ENCODE measurements at places on chromosomes 1 and 21.
A peak's percentile ranks its signal among the peaks of the same experiment; 100 is the strongest.

GRCh38 chr1:41670217-41670957, 185.9 kb upstream of the EDN2 start:
- no peak for DNase-seq

GRCh38 chr1:180211860-180212229, 18.2 kb upstream of the LHX4 start:
- no peak for DNase-seq

DNA sequence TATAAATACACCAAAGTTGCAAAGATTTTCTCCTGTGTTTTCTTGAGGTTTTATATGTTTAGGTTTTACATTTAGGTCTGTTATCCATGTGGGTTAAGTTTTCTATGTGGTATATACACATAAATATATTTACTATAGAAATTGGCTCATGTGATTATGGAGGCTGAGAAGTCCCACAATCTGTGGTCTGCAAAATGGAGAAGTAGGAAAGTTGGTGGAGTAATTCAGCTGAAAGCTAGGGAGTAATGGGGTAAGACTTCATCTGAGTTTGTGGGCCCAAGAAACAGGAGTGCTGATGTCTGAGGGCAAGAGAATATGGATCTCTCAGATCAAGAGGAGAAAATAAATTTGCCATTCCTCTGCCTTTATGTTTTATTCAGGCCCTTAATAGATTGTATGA, 146.0 kb downstream of the GPATCH2 start:
- no peak for DNase-seq

GRCh38 chr1:183023146-183023600, at the start of gene LAMC1:
TSS of gene LAMC1 (plus strand) at chr1:183023420. CDS start at chr1:183023717, 297 bp downstream.
- peak; percentile 1 for DNase-seq

- no peak for DNase-seq
Measured at GRCh38 chr1:39435597-39435996, 55.8 kb upstream of the BMP8A start.

DNA sequence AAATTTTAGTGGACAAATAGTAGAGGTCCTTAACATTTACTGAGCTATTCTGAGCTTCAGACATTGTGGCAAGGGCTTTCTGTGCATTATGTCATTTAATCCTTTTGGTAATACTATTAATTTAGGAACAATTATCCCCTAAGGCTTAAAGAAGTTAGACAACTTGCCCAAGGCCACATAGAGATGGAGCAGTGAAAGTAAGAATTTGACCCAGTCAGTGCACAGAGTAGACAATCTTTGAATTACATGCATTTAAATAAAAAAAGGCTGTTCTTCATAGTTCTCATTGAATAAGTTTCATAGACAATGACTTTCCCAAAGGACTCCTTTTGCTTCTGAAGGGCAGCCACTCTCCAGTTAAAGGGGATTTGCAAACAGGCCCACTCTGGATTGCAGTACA, 142.7 kb downstream of the RUNX1 start:
- no peak for DNase-seq

- no peak for DNase-seq
Measured at GRCh38 chr21:37784591-37785318, 131.5 kb downstream of the KCNJ6 start.

GRCh38 chr1:60129911-60130310, 56.3 kb upstream of the C1orf87 start:
- DNase-seq = no peak

DNA sequence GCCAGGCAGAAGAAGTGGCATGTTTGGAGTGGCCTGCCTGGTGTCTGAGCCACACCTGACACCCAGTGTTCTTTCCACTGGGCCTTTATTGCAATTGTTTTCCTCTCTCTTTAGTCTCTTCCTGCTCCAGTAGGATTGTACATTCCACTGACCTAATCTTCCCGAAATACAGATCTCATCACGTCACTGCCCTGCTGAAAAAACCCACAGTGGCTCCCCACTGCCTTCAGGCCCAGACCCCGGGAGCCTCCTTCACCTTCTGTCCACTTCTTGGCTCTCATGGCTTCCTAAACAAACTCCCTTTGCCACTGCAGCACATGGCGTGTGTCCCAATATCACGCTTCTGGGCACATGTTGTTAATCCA, 25.3 kb upstream of the ATP5PO start:
- no peak for DNase-seq

DNA sequence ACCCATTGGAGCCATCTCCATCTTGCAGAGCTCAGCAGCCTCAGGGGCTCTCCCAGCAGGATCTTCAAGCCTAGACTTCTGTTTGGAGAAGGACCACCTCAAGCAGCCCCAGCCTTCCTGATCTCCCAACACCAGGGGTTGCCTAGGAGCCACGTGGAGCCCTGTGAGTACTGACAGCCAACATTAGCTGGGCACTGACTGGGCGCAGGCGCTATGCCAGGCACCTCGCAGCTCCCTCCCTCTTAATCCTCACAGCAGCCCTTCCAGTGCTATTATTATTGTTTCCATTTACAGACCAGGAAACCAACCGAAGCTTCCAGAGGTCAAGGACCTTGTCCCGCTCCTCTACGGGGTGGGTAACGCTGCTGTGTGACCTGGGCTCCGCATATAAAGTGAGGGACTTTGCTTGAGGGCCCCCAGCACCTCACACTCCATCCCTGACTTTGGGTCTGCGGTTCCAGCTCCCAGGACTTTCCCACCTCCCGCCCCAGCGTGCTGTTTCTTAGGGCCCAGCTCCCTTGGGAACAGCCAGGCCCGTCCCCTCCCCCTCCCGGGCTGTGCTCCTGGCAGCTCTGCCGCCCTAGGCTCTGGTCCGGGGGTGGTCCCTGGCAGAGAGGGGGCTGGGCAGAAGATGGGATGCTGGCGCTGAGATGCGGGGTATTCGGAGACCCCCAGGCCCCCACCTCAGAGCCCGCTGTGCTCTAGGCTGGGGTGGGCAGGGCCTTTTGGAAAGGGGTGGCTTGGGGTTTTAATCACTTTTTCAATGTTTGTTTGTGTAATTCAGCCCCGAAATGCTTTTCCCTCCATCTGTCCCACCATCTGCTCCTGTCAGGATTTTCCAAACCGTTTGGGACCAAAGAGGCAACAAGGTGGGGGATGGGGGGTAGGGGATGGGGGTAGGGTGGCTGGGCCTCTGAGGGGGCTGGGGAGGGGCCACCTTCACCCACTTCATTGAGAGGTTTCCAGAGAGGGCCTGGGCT, 4.1 kb upstream of the HPCA start:
- DNase-seq = no peak

DNA sequence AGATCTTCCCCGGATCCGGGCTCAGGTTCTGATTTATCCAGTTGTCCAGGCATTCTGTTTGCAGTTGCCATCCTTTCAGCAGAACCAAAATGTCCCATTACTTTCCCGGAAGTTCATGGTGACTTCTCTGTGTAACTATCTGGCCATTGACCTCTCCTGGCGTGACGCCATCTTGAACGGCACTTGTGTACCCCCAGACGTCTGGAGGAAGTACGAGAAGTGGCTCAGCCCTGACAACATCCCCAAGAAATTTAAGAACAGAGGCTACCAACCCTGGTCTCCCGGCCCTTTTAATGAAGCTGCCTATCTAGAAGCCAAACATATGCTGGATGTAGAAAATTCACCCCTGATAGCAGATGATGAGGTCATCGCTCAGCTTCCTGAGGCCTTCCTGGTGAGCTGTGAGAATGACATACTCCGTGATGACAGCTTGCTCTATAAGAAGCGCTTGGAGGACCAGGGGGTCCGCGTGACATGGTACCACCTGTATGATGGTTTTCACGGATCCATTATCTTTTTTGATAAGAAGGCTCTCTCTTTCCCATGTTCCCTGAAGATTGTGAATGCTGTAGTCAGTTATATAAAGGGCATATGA, 22.4 kb downstream of the AADACL4 start:
- no peak for DNase-seq

DNA sequence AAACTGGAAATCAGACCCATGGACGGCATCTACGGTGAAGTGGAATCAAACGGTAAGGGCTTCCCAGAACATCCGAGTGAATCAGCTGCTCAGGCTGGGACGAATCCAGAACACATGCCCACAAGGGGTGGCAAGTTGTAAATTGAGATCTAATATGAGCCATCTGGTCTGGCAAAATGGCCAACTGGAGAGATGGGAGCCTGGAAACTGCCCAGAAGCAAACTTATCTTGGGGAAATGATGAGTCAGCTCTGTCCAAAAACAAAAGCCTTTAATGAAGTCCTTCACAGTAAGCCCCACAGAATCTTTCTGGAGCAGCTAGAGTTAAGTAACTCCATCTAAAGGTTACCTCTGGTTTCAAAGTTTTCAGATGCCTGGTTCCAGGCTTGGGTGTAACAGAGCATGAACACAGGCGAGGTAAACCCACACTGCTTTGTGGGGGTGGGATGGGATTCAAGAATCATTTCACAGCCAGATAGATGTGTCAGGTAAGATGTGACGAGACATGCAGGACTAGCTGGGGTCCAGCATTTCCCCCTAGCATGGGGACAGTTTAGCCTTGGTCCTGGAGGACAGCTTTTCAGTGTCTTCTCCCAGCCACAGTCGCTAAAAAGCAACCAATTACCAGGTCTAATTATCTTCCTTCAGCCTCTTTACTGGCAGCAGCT, 10.5 kb upstream of the SRP9 start:
- DNase-seq = no peak

- DNase-seq = no peak
Measured at GRCh38 chr1:92554216-92554615, 67.5 kb upstream of the GFI1 start.

- DNase-seq = no peak
Measured at GRCh38 chr1:83509301-83509781, 489.6 kb downstream of the TTLL7 start.

DNA sequence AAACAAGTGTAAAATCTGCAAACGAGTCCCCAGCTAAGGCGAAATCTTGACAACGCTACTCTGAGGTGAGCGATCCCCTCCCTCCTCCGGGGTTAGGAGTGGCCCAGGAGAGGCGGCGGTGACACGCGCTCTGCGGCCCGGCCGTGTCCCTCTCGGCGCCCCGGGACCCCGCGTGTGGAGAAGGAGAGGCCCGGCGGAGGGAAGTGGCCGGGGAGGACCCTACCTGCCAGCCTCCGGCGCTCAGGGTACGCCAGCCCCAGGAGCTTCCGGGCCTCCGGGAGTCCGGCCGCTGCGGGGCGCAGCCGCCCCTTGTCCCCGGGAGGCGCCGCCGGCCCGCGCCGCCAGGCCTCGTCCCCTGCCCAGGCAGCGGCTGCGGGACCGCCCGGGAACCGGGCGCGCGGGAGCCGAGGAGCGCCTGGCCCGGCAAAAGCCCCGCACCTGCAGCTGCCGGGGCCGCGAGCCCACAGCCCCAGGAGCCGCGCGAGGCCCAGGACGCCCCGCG, 543 bp downstream of the ABCB10 start:
- peak; percentile 32 for DNase-seq

GRCh38 chr1:174451408-174451807, 3.6 kb downstream of the GPR52 start:
- no peak for DNase-seq

- DNase-seq = no peak
Measured at GRCh38 chr1:3305156-3305555, 149.3 kb upstream of the ARHGEF16 start.

- DNase-seq = no peak
Measured at GRCh38 chr21:44354775-44355771, 1.7 kb downstream of the TRPM2 start.

- no peak for DNase-seq
Measured at GRCh38 chr1:172163498-172164215, 256.8 kb upstream of the C1orf105 start.

- DNase-seq = no peak
Measured at GRCh38 chr1:184044603-184045376, 6.7 kb upstream of the TSEN15 start.

GRCh38 chr21:28604946-28605537, 387.6 kb downstream of the LTN1 start:
- DNase-seq = no peak

GRCh38 chr21:31342348-31342747, 1.7 kb downstream of the TIAM1 start:
- no peak for DNase-seq

DNA sequence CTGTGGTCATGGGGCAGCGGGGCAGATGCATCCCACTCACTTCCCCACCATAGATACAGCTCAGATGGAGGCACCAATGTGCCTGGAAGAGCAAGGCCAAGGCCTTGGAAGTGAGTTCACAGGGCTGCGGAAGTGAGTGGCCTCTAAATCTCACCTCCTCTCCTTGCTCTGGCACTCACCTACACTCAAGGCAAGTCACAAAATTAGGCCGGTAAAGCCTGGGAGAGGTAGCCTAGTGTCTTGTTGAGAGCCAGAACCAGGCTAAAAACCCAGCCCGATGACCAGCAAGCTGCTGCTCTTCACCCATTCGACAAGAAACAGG, 57.5 kb downstream of the SSBP3 start:
- no peak for DNase-seq

DNA sequence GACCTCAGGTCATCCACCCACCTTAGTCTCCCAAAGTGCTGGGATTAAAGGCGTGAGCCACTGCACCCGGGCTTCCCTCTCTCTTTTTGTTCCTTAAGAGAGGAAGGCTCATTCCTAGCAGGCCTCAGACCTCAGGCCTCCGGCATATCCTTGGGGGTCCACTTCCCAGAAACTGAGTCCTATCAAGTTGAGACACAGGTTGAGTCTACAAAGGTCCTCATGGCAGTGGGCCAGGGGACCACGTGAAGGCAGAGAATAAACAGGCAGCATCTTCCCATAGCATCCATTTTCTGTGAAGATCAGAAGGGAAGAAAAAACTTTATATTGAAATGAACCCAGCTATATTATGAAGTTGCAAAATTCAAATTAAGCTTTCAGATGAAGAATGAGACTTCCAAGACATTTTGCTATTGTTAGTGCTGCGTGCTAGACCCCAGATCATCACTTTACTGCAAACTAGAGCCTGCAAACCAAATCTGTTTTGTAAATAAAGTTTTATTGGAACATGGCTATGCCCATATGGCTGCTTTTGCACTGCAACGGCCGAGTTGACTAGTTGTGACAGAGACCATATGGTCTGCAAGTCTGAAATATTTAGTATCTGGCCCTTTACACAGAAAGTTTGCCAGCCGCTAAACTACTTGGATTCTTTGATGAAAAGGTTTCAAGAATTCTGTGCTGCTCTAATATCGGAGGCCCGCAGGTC, 3.5 kb upstream of the CELA2A start:
- DNase-seq = no peak

DNA sequence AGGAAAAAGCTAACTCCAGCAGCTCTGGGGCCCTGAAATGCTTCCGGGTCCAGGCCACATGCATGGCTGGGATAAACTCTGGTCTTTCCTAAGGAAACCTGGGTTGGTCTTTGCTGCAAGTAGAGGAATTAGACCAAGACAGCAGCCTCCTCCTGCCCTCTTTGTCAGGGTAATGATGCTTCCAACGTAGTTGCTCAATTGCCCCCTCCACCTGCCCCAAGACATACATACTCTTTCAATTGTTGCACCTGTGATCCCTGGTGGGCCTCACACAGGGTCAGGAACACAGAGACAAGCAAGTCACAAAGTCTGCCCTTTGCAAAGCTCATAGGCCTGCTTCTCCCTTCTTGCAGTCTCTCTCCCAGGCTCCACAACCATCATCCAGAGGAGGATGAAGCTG, 41.9 kb upstream of the GRIK3 start:
- DNase-seq = no peak

DNA sequence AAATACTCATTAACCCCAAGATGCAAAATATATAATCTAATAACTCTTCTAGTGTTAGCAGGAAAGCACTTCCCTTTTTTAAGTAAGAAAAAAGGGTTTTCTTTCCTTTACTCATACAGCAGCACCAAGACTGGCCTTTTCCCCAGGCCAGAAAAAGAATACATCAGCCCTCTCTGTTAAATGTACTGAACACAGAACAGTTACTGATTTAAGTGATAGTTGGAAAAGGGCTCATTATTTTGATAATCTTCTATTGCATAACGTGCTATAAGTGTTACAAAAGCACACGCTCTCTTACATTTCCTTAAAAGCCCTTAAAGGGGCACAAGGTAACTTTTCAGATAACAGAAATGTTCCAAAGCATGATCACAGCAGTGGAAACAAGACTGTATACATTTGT, 142.9 kb downstream of the TIAM1 start:
- no peak for DNase-seq
